ENCODE measurements at places on chromosomes 5 and 9. TPM values are rescaled to one million over a fixed set of nuclear protein-coding genes. Genes with fewer than 3 reads are reported as not detected.

DNA sequence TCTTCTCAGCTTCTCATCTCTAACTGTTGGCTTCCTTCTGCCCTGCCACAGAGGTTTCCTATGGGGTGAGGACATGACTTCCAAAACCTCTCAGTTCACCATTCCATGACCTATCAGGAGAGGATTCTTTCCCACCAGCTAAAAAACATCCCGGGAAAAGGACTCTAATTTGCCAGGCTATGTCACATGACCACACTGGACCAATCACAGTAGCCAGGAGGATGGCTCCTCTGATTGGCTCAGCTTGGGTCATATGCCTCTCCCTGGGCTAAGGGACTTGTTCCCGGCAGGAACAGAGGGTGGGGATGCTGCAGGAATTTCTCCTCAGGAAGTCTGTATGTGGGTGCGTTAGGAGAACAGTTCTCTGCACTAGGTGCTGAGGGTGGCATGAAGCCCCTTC, 40.3 kb upstream of the XPA start:
- peak; percentile 71 for DNase-seq

GRCh38 chr9:106753155-106753671, 109.8 kb upstream of the ZNF462 start:
- no peak for DNase-seq

DNA sequence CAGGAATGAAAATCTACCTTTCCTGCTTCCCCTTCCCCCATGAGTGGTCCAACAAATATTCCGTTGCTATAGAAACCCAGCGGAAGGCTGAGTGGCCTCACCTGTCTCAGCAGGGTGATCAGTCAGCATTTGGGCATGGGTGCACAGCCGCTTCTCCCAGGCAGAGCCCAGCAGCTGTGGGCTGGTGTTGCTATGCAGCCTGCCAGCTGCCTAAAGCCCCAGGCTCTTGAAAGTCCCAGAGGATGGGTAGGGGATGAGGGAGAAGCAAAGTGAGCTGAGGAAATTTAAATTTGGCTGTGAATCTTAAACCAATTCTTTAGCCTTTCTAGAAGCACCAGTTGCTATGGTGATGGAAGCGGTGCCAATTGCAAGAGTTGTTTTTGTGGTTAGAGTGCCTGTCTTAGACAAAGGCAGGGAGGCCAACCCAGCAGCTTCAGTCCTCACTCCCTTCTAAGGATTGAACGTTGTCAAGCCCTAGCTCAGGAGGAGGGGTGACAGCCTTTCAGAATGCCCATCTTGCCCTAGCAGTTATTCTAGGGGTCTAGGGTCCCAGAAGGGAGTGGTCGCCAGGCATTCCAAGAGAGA, 151.5 kb upstream of the PITX1 start:
- DNase-seq, result peak; percentile 36

GRCh38 chr5:61313960-61314681, 17.9 kb upstream of the ZSWIM6 start:
- peak; percentile 99 for DNase-seq

DNA sequence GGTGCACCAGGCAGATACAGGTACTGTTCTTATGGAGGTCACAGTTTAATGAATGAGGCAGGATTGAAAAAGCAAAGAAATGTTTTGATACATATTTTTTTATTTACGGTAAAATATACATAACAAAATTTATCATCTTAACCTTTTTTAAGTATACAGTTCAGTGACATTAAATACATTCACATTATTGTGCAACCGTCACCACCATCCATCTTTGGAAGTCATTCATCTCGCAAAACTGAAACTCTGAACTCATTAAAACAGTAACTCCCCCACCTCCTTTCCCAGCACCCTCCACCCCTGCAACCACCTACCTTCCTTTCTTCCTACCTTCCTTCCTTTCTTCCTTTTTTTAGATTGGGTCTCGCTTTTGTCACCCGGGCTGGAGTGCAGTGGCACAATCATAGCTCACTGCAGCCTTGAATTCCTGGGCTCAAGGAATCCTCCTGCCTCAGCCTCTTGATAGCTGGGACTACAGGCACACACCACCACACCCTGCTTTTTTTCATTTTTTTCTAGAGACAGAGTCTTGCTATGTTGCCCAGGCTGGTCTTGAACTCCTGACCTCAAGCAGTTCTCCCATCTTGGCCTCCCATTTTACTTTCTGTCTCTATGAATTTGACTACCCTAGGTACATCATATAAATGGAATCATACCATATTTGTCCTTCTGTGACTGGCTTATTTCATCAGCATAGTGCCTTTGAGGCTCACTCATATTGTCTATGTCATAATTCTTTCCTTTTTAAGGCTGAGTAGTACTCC, 22.5 kb upstream of the PSD2 start:
- no peak for DNase-seq

DNA sequence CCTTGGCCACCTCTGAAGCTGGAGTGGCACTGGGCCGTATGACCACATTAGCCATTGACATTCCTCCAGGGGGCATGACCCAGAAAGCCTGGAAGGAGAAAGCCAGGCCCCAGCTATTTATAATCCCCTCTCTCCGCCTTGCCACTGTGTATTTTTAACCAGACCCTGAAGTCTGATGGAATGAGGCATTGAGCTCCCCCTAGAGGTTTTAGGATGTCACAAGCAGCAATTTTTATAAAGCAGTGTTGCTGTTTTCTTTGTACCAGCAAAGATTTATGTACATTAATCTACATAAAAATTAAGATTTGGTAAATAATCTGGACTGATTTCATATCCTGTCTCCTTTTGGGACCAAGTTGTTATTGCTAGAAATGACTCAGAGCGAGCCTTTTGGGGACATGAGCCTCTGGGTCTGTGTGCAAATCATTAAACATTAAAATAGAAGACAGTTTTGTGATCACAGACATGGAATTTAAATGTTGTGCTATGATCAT, 127.1 kb downstream of the TRIO start:
- DNase-seq, result peak; percentile 84

DNA sequence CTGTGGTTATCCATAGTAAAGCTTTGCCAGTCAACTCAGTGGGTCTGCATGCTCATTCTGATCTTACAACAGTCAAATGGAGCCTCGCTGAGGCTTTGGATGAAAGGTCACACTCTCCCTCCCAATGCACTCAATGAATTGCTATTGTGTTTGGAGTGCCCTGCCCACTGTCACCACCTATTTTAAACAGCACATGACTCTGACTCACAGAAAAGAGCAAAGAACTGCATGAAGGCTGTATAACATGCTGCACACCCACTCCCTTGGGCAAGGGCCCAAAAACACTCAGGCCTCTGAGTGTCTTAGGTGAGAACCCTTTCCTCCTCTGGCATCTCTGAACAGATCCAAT, 118.7 kb upstream of the CCDC112 start:
- peak; percentile 94 for DNase-seq

DNA sequence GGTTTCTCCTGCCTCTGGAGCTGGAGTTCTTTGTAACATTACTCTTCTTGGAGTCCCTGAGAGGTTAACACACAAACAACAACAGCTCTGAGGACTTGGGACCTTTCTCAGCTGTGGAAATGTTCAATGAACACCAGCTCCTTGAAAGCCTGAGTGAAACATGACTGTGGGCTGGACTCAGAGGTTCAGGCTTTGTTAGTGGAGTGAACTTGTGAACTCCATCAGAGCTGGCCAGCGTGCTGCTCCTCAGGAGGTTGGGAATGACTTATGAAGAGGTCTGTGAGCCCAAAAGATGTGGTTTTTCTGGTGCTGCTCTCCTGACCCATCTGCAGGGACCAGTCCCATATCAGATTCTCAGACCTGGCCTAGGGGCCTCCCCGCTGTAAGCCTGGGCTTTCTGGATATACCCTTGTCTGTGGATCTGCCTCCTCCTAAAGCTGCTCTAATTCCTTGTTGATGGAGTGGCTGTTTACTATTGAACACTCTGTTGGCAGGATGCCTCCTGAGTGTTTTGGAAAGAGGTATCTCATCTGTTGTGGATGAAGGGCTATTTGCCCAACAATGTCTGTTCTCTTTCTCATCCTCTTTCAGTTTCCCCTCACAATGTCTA, 170.0 kb upstream of the GDNF start:
- DNase-seq, result no peak

- no peak for DNase-seq
These were observed 157.6 kb upstream of the TUT7 start for GRCh38 chr9:86511614-86512360.

GABRG2 gene
- 0.90 TPM for total RNA-seq

NEUROG1 gene
- total RNA-seq, result not detected

MUSK gene
- total RNA-seq, result not detected

Measured in HT1080 (cell line).